Stimulated activated CD4-positive, alpha-beta T cell treated with anti-CD3 and anti-CD28 coated beads, Interleukin-1b, Interleukin-23, amount 100 ng/mL, for 24 hours (primary cell): ENCODE measurements at places on chromosomes 5 and 9.

DNA sequence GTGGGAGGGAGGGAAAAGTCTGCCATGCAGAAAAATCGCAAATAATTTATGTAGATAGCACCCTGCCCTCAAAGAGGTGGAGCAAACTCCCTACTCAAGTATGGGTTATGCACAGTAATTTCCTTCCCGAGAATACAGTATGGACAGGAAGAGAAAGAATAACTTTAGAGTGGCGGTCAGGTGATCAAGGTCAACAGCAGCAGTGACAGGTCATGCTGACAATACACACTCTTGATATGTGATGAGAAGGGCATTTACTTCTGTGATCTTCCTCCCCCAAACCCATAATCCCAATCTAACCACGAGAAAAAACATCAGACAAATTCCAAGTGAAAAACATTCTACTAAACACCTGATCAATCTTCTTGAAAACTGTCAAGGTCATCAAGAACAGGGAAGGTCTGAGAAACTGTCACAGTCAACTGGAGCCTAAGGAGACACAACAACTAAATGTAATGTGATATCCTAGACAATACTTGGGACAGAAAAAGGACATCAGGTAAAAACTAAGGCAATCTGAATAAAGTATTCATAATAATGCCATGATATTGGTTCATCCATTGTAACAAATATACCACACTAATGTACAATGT is 11.7 kb downstream of the BICD2 start:
- DNase-seq: no peak

GRCh38 chr9:119234636-119235035 is 134.6 kb downstream of the BRINP1 start:
- no peak for DNase-seq

- DNase-seq: no peak
Measured at GRCh38 chr5:37695647-37696046, 144.2 kb downstream of the GDNF start.

GRCh38 chr5:152527358-152528052 is 122.4 kb upstream of the NMUR2 start:
- DNase-seq: no peak

GRCh38 chr5:19018822-19019221 is 969.2 kb downstream of the CDH18 start:
- no peak for DNase-seq

DNA sequence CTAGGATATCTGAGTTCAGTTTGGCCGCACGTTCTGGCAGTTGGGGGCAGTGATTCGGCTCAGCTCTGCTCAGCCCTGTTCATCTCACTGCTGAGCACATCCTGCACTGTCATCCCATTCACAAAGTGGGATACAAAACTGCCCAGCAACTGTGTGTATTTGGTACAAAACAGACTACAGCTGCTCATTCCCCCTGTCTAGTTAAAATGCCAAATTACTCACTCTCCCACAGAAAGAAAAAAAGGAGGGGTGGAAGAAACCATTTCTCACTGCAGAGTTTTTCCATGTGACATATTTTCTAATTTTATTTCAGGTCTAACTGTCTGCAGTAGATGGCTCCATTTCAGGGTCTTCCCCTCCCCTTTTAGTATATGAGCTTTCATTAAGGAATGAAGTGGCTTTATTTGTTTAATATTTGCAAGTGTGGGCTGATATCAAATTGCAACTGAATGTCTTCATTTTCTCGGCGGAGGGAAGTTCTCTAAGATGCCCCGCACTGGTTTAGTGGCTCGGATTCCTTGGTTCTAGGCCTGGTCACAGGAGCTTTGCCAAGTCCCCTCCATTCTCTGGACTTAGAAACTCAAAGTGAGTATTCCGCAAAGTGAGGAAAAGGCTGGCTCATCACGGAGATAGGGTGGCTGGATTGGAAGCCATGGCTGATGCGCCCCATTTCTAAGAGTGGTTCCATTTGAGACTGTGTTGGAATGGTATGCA is 14.7 kb downstream of the COL15A1 start:
- no peak for DNase-seq

DNA sequence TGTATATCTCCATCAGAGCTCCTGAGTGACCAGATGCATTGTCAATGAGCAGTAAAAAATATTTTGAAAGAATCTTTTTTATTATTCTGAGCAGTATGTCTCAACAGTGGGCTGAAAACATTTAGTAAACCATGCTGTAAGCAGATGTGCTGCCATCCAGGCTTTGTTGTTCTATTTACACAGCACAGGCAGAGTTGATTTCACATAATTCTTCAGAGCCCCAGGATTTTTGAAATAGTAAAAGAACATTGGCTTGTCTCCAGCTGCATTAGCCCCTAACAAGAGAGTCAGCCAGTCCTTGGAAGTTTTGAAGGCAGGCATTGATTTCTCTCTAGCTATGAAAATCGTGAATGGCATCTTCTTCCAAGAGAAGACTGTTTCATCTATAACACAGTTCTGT is 25.2 kb upstream of the ENTREP1 start:
- no peak for DNase-seq

DNA sequence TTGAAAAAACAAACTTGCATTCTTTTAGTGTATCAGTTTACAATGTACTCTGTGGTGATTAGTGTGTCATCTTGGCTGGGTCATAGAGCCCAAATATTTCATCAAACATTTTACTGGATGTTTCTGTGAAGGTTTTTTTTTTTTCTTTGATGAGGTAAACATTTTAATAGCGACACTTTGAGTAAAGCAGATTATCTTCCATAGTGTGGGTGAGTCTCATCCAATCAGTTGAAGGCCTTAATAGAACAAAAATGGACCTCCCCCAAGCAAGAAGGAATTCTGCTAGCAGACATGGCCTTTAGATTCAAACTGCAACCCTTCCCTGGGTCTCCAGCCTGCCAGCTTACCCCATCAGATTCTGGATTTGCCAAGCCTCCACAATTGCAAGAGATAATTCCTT is 72.5 kb downstream of the FSTL4 start:
- DNase-seq: no peak

GRCh38 chr5:98309785-98310598 is 463.5 kb upstream of the RGMB start:
- no peak for DNase-seq

DNA sequence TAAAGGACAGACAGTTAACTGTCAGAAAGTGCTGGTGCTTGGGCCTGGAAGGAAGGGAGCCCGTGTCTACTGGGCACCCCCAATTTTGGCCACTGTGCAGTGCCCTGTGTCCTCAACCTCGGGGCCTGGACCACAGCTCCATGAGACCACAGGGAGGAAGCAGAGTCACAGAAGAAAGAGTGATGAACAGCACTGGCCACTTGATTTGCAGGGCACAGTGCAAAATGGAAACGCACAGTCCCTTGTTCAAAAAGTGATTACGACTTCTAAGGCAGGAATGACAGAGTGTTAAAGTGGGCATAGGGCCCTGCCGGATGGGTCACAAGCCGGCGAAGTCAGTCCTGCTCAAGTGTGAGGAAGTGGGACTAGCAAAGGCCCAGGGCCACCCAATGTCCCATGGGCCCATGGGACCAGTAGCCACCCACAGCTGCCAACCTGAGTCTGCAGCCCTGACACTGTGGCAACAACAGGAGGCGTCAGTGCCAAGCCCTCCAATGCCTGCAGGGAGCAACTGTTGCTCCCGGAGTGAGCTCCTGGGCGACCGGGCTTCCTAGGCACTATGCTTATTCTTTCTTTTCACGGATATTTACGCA is 85.4 kb downstream of the ADAMTS2 start:
- DNase-seq: no peak
